Tibial nerve (tissue), 4 donors: ENCODE measurements at places on chromosomes 2 and 18. TPM values are rescaled to one million over a fixed set of nuclear protein-coding genes. Genes with fewer than 3 reads are reported as not detected.

Gene CYP1B1
- 181 TPM for total RNA-seq

Gene ACAA2
- 47.9 TPM for total RNA-seq

Gene LYPD6
- 7.1 TPM for total RNA-seq

Gene CD8A
- 1.1 TPM for total RNA-seq

Gene UGT1A5
- total RNA-seq = not detected

Gene TRABD2A
- not detected for total RNA-seq

Gene SLC19A3
- 49.8 TPM for total RNA-seq

Gene CABYR
- 0.78 TPM for total RNA-seq

Gene FNDC4
- total RNA-seq = 30.3 TPM

Gene TWIST2
- total RNA-seq = 101 TPM

Gene MYOM1
- 6.5 TPM for total RNA-seq

Gene SP5
- 6.6 TPM for total RNA-seq

Gene GREB1L
- 7.0 TPM for total RNA-seq

Gene CPLX4
- total RNA-seq = not detected

Gene CD226
- 0.60 TPM for total RNA-seq

Gene SIX2
- 0.87 TPM for total RNA-seq

Gene DCDC2C
- 3.9 TPM for total RNA-seq

Gene POTEC
- not detected for total RNA-seq

Gene NGEF
- 20.2 TPM for total RNA-seq

Gene FAM161A
- total RNA-seq = 5.4 TPM
